ENCODE measurements at places on chromosomes 13 and 19.

DNA sequence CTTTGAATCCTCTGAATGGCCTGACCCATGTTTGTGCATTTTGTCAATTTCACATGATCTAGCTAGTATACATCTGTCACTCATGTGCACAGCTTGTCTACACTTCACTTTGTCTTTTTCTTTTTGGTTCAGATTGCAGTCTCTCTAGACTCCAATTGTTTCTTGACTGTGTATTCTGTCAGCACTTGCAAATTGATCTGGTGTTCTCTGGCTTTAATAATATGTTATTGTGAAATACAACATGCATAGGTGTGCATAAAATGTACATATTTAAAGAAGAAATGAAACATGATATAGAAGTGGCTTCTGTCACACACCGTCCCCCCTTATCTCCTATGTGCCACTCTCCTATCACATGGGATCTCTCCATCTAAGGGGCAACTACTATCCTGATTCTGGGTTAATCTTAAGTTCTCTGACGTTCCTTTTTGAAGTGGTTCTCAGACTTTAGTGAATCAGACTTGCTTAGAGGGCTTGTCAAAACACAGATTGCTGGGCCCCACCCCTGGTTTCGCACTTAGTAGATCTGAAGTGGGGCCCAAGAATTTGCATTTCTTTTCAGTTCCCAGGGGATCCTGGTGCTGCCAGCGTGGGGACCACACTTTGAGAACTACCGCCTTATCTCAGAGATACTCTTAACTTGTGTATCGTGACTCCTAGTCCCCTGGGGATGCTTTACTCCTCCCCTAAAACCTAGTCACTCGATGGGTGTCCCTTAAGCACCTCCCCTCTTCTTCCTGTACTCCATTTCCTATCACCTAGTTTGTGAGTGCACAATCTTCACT lies 5.8 kb downstream of the KRTDAP start:
- no peaks in the 10 kb centered on the region for H3K27me3 ChIP-seq
- no peaks in the 10 kb centered on the region for H3K36me3 ChIP-seq
- DNase-seq: no peak
- H3K4me3 ChIP-seq: no peak overlapping the region
- H3K27ac ChIP-seq: no peak overlapping the region

DNA sequence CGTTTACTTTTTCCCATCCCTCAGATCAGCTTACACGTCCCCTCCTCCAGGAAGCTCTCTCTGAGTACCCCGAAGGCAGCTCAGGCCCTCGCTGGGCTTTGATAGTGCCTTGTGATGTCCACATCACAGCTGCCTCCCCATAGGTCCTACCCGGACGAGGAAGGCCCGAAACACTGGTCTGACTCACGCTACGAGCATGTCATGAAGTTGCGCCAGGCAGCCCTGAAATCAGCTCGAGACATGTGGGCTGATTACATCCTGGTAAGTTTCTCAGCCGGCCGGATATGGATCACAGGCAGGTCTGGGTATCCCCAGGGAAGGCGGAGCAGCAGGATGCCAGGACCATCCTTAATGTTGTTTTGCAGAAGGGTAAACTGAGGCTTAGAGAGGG lies 4.8 kb downstream of the COLGALT1 start:
- H3K27ac ChIP-seq: no peak overlapping the region
- peaks cover 56% of the 10 kb centered on the region for H3K36me3 ChIP-seq
- no peak for DNase-seq
- no peak overlapping the region for H3K4me3 ChIP-seq
- no peaks in the 10 kb centered on the region for H3K27me3 ChIP-seq

DNA sequence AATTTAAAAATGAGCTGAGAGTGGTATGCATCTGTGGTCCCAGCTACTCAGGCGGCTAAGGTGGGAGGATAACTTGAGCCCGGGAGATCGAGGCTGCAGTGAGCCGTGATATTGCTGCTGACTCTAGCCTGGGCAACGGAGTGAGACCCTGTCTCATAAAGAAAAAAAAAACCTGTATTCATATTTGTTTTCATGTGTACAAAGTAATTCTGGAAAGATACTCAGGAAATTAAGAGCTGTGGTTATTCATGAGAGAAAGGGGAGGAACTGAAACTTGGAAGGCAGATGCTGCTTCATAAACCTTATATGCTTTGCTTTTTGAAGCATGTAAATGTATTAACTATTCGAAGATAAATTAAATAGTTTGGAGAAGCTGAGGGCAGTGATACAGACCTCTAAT lies 8.8 kb upstream of the RLN3 start:
- no peak overlapping the region for H3K4me3 ChIP-seq
- H3K27ac ChIP-seq: no peak overlapping the region
- H3K36me3 ChIP-seq: no peaks in the 10 kb centered on the region
- no peaks in the 10 kb centered on the region for H3K4me1 ChIP-seq
- DNase-seq: no peak

DNA sequence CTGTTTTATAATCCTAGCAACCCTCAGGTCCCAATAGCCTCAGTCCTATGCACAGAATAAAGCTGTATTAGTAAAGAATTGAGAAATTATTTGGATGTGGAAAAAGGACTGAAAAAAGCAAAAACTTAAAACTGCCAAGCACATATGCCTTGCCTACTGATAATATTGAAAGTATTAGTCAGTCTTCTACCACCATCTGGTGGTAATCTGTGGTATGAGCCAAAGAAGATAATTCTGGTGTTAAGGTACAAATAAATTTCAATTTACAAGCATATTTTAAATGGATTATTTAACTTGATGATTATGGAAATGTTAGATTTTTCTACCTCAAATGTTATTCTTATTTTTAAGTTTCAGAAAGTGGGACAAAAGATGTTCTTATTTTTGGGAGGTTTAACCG lies 460.3 kb upstream of the KLHL1 start:
- no peaks in the 10 kb centered on the region for H3K27me3 ChIP-seq
- no peak overlapping the region for H3K4me3 ChIP-seq
- no peaks in the 10 kb centered on the region for H3K4me1 ChIP-seq
- H3K36me3 ChIP-seq: no peaks in the 10 kb centered on the region
- peak; percentile 64 for DNase-seq

- no peak for DNase-seq
- H3K36me3 ChIP-seq: peaks cover 14% of the 10 kb centered on the region
- H3K4me1 ChIP-seq: no peaks in the 10 kb centered on the region
Measured at GRCh38 chr13:20997301-20998161, 63.9 kb downstream of the LATS2 start.
